Right hindlimb (tissue), 1 donor: ENCODE measurements at places on chromosomes 12 and 14.
A peak's percentile ranks its signal among the peaks of the same experiment; 100 is the strongest.

DNA sequence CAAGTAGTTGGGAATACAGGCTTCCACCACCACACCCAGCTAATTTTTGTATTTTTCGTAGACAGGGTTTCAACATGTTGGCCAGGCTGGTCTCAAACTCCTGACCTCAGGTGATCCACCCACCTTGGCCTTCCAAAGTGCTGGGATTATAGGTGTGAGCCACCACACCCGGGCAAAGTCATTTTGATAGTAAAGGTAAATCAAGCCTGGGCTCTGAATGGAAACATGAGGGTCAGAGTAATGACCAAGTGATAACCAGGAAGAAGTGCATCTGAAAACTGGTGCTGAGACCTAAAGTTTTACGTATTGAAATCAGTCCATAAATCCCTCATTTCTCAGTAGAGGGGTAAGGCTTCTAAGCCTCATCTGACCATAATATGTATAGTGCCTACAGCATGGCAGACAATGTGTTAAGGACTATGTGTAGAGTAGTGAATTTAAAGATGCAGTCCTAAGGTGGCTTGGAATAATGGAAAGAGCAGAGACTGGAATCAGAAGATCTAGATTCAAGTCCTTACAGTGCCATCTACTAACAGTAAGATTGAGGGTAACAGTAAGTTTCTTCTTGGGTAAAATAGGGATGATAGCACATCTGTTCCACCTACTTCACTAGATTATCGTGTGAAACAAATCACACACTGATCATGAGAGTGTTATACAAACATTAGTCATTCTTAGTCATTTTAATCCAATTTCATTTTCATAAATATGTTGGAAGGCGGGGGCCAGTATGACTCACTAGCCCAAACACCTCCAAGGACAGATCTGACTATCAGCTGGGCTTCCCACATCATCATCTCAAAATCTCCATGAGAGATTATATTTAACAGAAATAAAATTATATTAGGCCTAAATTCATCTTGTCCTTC lies 11.2 kb downstream of the MAP4K5 start:
- no peak for DNase-seq

DNA sequence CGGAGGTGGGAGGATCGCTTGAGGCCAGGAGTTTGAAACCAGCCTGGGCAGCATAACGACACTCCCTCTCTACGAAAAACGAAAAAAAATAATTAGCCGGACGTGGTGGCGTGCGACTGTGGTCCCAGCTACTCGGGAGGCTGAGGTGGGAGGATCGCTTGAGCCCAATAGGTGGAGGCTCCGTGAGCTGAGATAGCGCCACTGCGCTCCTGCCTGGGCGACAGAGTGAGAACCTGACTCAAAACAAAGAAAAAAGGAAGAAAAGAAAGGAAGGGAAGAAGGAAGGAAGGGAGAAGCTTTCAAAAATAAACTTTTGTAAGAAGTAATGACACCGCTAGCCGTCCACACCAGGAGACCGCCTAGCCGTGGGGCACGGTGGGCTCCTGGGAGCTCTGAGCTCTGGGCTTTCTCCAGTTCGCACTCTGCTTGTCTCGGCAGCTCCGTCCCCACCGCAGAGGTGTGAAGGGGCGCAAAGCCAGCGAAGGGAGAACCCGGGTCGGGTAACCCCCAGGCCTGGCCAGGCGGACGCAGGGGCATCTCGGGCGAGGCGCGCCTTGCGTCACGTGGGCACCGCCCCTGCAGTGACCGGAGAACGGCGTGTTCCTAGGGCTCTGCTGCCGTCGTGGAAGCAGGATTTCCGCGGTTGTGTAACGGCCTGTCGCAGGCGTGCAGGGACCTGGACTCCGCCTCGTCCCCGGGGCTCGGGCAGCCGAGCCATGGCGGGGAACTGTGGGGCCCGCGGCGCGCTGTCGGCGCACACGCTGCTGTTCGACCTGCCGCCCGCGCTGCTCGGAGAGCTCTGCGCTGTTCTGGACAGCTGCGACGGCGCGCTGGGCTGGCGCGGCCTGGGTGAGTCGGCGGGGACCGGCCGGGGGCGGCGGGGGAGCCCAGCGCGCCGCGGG lies at the start of gene IRAK3:
Gene IRAK3 (plus strand): TSS at position 631 of the 902 bp plus-strand sequence. CDS start 86 bp downstream, at position 717.
- DNase-seq: peak; percentile 71

GRCh38 chr12:54725233-54725843 lies 77.2 kb upstream of the DCD start:
- no peak for DNase-seq

DNA sequence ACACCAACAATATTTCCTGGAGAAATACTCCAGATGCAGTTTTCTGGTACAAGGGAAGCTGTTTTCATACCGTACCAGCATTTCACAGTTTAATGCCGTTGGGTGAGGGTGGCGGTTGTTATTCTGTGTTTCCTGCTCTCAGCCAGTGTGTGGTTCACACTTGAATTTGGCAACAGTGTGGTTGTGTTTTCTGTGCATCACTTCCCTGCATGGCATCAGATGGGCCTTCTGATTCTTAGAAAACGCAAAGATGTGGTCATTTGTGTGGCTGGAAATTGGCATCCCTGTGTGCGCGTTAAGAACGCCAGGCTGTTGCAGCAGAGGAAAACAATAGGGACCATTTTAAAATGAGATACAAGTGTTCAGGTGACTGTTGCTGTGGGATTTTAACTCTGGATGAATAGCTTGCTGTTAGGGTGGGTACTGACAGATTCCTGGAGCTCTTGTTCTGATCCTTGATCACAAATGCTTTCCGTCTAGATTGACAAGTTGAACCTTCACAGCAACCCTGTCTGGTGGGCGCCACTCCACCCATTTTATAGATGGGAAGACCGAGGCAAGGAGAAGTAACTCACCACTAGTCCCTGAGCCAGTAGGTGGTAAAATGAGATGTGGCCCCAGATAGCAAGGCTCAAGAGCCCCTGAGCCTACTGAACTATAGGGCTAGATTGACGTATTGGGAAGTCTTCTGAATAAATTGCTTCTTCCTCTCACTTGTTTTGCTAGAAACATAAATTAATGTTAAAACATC lies 231.2 kb downstream of the CHST11 start:
- no peak for DNase-seq

DNA sequence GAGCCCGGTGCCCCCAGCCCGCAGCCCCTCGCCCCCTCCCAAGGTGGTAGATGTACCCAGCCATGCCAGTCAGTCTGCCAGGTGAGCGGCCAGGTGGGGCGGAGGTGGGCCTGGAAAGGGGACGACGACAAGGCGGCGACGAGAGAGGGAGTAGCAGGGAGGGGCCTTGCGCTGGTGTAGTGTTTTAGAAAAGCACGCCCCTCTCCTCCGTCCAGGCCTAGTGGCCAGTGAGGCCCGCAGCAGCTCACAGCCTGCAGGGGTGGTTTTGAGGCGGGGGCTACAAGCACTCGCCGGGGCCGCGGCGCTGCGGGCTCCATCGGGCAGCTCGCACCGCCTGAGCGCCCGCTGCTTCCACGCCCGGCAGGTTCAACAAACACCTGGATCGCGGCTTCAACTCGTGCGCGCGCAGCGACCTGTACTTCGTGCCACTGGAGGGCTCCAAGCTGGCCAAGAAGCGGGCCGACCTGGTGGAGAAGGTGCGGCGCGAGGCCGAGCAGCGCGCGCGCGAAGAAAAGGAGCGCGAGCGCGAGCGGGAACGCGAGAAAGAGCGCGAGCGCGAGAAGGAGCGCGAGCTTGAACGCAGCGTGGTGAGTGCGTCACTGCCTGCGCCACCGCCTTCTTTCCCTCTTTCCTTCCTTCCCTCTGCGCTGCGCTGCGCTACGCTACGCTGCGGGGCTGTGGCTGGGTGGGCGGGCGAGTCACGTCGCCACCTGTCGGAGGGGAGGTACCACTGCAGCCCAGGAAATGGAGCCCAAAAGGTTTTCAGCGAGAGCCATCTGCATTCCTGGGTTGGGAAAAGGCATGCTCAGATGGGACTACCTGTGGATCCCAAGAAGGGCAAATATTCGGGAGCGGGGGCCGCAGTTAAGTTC lies 5.9 kb upstream of the RNU7-1 start:
- peak; percentile 95 for DNase-seq

DNA sequence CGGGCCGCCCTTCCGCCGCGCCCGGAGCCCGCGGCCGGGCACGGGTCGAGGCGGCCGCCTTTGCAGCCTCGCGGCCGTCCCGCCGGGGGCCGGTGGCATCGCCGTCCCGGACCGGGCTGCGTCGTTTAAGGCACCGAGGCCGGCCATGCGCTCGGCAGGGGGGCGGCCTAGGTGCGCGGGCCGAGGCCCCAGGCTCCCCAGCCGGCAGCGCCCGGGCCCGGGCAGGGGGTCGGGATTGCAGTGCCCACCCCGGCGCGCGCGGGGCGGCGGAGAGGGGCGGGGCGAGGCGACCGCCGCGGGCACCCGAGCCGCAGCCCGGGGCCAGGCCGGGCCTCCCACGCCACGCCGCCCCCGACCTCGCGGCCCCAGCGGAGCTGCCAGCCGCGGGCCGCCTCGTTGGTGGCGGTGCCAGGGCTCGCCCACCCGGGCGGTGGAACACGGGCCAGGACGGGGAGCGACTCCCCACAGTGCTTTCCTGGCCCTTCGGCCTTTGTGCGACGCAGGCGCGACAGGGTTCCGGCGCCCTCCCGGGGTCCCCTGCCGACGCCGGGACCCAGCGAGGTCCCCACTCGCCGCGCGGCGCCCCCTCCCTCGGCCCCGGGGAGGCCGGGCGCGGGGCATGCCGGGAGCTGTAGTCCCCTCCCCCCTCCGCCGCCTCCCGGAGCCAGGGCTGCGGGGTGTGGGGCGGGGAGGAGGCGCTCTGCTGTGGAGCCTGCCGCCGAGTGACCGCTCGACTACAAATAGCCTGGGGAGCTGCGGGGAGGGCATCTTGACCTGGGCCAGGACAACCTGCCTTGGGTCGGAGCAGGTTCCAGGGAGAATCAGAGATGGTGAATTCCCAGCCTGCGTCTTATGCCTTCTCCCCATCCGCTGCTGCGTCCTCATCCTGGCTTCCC lies 769 bp downstream of the FKBP4 start:
- peak; percentile 83 for DNase-seq

DNA sequence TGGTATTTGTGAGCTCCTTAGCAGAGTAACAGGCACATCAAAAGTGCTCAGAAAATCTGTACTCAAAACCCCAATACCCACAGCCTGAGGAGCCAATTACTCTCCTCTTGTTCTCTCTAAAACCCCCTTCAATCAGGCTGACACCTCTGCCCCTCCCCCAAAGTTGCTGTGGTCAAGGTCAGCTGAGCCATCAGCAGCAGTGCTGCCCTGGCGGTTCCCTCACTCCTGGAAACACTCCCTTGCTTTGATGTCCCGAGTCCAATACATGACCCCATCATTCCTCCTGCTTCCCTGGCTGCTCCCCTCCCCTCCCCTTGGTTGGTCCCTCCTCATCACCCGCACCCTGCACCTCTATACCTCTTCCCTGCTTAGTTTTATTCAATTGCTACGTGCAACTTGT lies 57.2 kb upstream of the C14orf132 start:
- DNase-seq: no peak

- DNase-seq: peak; percentile 48
Measured at GRCh38 chr12:94768398-94769046, 118.2 kb upstream of the TMCC3 start.

DNA sequence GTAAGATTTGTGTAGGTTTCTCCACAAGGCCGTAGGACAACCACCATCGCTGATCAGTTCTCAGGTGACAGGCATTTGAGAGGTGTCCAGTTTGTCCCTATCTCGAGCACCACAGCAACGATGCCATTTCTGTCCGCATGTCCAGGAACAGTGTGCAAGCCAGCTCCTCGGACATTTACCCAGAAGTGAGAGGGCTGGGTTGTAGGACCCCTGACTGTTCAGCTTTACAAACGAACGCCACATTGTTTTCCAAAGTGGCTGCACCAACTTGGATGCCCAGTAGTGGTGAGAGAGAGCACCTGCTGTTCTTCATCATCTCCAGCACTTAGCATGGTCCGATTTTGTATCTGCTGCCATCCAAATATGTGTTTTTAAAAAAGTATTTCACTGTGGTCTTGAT lies 38.6 kb downstream of the CYP46A1 start:
- DNase-seq: peak; percentile 9

GRCh38 chr12:130488358-130488710 lies 150.6 kb downstream of the PIWIL1 start:
- DNase-seq: no peak

DNA sequence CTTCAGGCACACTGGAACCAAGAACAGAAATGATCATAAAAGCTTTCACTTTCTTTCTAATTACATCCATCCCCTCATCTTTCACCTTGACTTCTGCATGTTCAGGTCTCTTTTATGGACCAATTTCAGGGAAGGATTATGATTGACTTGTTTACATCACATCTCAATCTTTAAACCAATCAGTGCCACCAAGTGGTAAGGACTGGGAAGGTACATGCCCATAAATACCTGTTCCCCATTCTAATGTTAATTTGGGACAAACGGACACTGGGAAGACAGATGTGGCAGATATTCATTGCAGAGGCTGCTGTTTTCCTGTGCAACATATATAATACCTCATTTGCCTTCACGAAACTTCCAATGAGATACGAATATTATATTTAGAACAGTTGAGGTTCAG lies 978.1 kb downstream of the GALC start:
- no peak for DNase-seq

- DNase-seq: peak; percentile 35
Measured at GRCh38 chr14:104994978-104995377, 9.4 kb downstream of the CLBA1 start.

GRCh38 chr12:130589540-130590317 lies 126.4 kb downstream of the RIMBP2 start:
- no peak for DNase-seq

GRCh38 chr12:102603021-102603420 lies 122.7 kb upstream of the IGF1 start:
- DNase-seq: no peak

DNA sequence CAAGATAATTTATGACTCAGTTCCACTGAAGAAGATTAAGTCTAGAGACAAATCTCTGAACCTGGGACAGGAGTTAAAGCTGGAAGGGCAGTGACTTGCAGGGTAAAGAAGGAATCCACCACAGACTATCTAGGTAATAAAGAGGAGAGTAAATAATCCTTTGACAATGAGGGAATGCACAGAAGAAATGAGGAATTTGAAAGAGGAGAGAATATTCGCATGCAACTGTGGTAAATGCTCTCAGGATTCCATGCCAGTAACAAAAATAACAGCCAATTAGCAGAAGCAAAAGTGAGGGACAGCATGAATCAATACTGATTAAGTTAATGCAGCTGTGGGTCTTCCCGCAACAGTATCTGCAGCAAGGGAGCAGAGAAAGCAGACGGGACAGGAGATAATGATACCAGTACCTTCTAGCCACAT lies 77.0 kb downstream of the KITLG start:
- DNase-seq: no peak

GRCh38 chr12:132761032-132761920 lies at the start of gene ANKLE2:
TSS of gene ANKLE2 (minus strand) at chr12:132761832. CDS start at chr12:132761798, 34 bp downstream.
- DNase-seq: peak; percentile 59

DNA sequence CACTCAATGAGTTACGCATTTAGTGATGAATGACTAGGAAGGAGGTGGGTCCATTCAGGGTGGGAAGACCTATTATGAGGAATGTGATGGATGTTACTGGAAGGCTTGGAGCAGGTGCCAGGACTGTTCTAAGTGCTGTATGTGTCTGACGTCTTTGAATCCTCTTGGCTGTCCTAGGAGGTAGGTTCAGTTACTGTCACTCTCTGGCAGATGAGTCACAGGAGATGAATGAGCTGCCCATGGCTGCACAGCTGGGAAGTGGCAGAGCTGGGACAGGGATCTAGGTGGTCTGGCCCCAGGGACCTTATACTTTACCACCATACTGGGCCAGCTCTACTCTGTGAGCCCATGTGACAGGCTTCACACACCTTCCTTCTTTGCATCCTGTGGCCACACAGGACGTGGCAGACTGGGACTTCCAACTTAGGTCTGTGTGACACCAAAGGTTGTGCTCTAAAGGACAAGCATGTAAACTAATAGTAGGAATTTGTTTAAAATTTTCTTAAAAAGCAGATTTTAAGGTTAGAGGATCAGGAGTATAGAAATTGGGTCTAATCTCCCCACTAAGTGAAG lies 24.0 kb downstream of the TCTN1 start:
- DNase-seq: no peak

- DNase-seq: no peak
Measured at GRCh38 chr12:69906411-69907216, 81.6 kb downstream of the MYRFL start.
